ENCODE measurements at places on chromosomes 7 and 10.

GRCh38 chr10:112185959-112186358 lies 2.4 kb upstream of the GPAM start:
- DNase-seq = no peak

DNA sequence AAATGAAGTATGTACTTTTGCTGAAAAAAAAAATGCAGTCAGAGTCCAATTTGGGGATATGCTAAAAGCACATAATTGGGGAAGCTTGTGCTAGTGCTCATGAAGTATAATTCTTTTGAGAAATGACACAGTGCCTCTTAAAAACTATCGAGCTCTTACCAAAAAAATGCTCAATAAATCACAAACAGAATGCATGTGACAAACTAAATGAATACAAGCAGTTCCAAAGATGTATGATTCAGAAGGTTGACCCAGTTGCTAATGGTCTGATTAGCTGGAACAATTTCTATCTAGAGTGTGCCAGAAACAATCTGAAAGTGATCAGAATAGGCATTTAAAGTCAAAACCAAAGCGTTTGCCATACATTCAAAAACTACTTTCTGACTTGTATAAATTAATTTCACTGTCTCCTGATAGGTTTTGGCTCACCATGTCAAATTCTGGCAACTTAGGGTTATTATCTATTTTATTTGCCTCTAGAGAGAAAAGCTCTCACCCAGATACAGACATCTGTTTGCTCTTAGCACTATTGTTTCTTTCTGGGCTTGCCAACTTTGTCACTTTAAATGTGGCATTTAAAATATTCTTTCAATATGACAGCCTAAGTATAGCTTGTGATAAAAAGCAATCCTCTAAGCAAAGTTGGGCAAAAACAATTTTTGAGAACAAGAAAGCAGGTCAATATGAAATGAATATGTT lies 114.7 kb upstream of the AHR start:
- no peak for DNase-seq

DNA sequence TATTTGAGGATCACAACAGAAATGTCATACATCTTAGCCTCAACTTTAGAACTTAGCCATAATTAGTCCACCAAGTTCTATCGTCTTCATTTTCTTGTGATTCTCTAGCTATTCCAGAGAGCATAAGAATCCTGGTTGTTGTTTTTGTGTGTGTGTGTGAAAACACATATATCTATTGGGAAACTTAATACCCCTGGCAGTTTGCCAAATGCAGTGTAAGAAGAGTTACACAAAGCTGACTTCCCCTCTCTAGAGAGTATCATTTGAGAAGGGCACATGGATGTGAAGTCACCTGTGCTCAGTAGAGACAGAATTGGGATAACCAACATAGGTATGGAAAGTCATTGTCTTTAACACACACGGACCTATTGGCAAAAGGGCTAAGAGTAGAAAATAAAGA lies 19.3 kb downstream of the FOXI2 start:
- no peak for DNase-seq

GRCh38 chr10:70568781-70569495 lies 33.6 kb downstream of the PRF1 start:
- DNase-seq = no peak

DNA sequence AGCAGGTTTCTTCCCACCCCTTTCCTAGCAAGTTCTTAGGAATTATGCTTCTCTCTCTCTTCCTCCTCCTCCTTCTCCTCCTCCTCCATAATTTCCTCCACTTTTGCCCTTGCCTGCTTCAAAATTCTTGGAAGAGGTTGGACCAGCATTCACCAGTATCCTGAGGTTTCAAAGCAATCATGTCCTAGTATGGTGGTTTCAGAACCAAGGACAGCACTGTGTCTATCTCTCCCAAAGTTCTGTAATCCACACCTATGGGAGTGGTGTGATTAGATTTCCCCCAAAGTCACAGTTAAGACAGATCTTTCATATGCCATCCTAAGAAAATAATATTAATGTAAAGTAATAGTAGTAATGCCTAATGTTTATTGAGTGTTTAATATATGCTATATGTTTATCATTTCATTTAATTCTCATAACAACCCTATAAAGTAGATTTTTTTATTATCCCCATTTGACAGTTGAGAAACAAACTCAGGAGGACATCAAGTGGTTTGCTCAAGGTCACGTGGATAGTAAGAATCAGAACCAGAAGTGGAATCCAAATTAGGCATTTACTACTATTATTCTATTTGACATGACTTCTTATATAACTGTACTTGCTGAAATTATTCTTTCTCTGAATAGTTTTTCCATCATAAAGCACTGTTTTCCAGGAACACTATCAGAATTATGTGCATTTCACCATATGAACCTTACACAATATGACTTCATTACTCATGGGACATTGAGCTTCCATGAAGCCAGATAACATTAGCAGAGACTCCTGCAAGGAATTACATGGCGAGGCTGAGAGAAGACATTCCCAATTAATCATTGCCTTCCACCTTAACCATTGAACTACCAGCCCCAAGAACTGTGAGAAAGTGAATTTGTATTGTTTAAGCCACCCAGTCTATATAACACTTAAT lies 91.4 kb downstream of the IPMK start:
- DNase-seq = no peak

DNA sequence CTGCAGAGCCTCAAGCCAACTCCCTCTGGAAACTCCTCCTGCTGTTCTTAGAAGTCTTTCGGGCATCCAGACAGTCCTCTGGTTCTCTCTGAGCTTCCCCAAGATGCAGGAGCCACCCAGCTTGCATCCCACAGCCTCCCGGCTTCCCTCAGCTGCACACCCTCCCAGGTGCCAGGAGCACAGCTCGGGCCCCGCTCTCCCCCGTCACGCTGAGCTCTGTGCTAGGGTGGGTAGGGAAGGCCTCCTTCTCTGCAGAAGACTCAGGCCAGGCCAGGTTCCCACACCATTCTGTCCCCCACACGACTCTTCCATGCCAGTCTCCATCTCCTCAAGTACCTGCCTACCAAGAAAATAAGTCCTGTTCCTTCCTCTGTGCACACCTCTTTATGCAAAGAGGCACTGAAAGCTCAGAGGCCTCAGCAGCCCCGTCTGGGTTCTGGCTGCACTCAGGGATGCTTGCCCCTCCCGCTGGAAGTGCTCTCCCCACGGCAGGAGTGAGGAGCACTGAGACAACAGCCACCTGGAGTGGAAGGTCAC lies 537.1 kb downstream of the PTPRN2 start:
- DNase-seq = no peak

GRCh38 chr7:125445836-125446235 lies 516.2 kb upstream of the POT1 start:
- DNase-seq = no peak

GRCh38 chr7:19537942-19538401 lies 170.9 kb downstream of the POLR1F start:
- DNase-seq = no peak

GRCh38 chr7:132019703-132020102 lies 463.3 kb upstream of the PODXL start:
- no peak for DNase-seq

GRCh38 chr7:135731-136645 lies 56.4 kb upstream of the FAM20C start:
- DNase-seq = no peak

GRCh38 chr10:61063901-61064300 lies 119.9 kb upstream of the RHOBTB1 start:
- no peak for DNase-seq

- no peak for DNase-seq
Observed at GRCh38 chr7:92832534-92833023, 3.8 kb downstream of the CDK6 start.

DNA sequence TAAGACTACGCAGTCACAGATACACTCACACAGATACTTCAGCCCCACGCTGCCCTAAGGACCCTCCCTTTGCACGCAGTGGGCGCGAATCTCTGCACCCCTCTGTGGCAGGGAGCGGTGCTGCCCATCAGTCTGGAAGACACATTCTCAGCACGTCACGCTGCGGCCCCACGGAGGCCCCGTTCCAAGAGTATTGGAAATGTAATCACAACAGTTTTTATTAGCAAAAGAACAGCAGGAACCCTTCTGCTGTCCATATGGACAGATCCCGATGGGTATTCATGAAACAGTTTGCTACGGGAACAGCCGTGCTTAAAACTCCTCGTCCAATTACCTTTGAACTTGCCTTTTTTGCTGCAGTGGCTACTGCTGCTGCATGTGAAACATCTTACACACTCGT lies 131.0 kb downstream of the RPS24 start:
- no peak for DNase-seq

DNA sequence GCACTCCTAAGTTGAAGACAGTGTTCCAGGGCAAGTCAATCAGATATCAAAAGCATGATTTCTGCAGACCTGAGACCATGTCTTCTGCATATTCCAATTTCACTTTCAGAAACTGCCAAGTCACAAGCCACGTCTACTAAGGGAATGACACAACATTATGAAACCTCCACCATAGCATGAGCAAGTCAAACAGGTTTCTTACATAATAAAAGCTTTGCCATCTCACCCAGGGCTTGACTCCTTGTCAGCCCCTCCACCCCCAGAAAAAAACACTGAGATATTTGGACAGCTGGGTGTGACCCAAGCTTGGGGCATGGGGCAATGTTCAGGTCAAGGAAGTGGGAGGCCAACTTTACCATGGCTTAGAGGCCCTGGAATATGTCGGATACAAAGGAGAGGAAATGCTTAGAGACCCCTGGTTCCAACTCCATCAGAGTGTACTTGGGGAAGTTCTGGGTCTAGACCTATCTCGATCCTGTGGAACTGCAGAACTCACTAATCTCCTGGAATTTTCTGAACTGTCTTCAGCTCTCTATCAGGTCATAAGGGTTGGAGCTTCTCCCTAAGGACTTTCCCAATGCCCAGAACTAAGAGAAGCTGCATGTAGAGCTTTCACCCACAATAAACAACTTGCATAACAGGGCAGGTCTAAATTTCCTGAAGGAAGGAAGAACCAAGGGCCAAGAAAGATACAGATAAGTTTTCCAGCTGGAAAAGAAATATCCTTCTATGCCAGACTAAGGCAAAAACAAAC lies 80.6 kb upstream of the NAMPT start:
- DNase-seq = no peak

- no peak for DNase-seq
Observed at GRCh38 chr10:88385601-88386203, 197.4 kb downstream of the RNLS start.

DNA sequence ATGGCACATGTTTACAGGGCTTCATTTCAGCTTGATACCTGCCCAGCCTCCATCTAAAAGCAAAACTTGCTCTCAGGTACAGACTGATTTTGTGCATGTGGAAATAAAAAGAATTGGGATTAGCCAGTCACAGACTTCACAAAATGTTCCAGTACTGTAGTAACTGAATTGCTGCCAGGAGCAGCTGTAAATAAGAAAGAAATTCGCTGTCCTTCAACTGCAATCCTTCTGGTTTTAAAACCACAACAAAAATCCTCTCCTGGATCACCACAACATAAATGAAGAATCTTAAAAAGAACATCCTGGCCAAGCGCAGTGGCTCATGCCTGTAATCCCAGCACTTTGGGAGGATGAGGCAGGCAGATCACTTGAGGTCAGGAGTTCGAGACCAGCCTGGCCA lies 3.9 kb upstream of the MIOS start:
- DNase-seq = no peak

GRCh38 chr10:112006407-112006806 lies 177.2 kb downstream of the GPAM start:
- no peak for DNase-seq

DNA sequence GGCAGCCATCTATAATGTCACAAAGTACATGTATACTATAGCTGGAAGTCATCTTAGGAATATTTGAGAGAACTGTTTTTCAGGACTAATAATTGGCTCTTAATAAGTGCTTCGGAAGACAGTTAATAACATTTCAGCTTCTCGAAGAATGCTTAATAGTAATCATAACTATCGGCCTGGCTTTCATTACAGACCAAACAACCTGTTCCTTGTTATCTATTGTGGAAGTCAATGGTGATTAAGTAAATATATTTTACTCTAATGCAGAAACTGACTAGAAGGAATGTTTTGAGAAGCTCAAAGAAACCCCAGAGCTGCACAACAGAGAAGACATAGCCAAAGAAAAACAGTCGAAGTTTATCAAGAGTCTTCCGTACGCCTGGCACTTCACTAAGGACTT lies 106.8 kb upstream of the FAM133B start:
- no peak for DNase-seq

DNA sequence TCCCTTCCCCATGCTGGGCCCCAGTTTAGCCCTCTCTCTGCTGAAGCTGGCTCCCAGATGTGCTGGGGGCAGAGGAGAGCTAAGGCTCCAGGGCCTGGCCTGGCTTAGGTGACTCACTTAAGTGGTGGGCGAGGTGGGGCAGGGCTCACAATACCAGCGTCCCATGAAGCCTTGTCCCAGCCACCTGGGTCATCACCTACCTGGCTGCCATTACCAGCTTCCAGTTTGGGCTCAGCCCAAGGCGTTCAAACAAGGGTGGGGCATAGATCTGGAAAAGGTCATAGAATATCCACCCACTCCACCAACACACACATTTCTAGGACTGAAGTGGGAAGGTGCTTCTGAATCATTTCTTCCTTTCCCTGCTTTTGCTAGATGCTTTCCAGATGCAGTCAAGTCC lies 8.3 kb downstream of the KAZALD1 start:
- no peak for DNase-seq

GRCh38 chr7:6727663-6728062 lies 20.9 kb upstream of the ZNF12 start:
- DNase-seq = no peak

- DNase-seq = no peak
Observed at GRCh38 chr10:75428434-75429158, 2.8 kb upstream of the LRMDA start.

- DNase-seq = no peak
Observed at GRCh38 chr7:131959106-131959812, 402.8 kb upstream of the PODXL start.

- DNase-seq = no peak
Observed at GRCh38 chr7:134532180-134532953, 5.0 kb downstream of the AKR1B10 start.

DNA sequence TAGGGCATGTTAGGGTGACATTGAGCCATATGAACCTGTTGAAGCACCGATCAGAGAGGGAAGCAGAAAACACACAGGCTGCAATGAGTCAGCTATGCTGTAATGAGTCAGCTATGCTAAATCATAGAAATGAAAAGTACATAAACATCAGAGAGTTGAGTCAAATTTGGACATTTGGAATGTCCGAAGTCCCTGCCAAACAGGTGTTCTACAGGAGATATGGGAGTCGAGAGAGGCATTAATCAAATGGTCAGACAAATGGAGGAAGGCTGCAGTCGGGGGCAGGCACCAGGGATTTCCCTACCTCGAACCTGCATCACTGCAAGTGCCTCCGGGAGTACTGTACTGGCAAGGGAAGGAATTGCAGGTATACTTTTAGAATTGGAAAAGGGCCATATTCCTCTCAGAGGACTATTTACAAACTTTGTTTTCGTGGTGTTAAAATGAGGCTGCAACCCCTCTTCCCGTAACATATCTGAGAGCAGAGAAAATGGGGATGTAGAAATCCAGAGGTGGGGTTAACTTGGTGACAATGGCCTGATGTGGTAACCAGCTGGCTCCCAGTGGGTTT lies 8.8 kb upstream of the ZC3HAV1 start:
- no peak for DNase-seq

DNA sequence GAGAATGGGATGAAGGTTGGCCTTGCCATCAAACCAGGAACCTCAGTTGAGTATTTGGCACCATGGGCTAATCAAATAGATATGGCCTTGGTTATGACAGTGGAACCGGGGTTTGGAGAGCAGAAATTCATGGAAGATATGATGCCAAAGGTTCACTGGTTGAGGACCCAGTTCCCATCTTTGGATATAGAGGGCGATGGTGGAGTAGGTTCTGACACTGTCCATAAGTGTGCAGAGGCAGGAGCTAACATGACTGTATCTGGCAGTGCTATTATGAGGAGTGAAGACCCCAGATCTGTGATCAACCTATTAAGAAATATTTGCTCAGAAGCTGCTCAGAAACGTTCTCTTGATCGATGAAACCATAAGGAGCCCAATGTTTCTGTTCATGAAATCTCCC lies 637 bp downstream of the RPEL1 start:
- no peak for DNase-seq
